ENCODE measurements at places on chromosomes 11 and 22.

DNA sequence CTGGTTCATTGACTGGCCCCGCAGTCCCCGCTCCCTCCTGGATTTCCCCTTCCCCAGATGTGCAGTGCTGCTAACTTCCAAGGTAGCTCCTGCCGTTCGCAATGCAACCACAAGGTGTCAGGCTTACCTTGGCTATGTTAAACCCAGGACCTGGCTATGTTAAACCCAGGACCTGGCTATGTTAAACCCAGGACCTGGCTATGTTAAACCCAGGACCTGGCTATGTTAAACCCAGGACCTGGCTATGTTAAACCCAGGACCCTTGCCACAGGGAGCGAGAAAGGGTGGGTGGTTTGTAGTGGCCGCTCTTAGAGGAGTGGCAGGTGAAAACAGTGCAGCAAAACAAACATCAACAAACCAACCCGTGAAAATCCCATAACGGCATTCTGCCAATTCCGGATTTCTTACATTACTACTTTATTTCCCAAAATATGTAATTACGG, 2.9 kb upstream of the ADAMTS8 start:
- peak; percentile 66 for DNase-seq

DNA sequence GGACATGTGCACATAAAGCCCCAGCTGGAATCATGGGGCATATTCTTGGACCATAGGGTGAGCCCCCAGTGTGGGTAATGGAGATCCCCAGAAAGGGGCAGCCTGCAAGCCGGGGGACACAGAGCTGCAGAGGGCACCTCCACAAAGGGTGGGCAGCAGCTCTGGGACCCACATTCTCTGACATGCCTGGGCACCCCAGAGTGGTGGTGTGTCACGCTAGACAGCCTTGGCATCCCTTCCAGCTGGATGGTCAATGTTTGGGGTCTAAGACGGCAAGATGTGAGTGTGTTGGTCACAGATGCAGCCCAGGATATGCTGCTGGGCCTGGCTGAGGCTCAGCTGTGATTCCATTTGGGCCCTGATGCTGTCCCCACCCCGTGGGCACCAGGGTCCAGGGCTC, 9.7 kb downstream of the ADORA2A start:
- DNase-seq = no peak

GRCh38 chr11:18461909-18462308, 6.3 kb downstream of the LDHAL6A start:
- no peak for DNase-seq

- no peak for DNase-seq
Observed at GRCh38 chr22:30241576-30242371, 4.8 kb downstream of the LIF start.

GRCh38 chr22:45210577-45210976, 30.1 kb downstream of the KIAA0930 start:
- no peak for DNase-seq

GRCh38 chr11:23112987-23113886, 253.0 kb upstream of the CCDC179 start:
- DNase-seq = no peak

- no peak for DNase-seq
Observed at GRCh38 chr11:107493117-107493516, 35.5 kb upstream of the CWF19L2 start.

DNA sequence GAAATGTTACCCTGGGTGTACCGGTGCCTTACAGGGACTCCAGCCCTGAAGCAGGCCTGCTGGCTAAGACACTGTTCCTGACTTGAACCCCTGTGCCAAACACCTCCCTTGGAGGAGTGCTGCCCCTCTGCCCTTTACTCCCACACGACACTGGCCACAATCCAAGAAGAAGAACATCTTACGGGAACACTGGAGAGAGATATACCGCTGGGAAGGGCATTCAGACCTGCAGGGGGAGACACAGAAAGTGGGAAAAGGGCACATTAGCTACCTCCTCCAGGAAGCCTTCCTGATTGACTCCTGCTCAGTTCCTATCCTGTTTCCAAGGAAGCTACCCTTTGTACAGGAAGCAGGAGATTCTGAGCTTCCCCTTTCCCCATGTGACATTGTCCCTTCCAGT, 18.7 kb downstream of the TMPRSS13 start:
- no peak for DNase-seq

DNA sequence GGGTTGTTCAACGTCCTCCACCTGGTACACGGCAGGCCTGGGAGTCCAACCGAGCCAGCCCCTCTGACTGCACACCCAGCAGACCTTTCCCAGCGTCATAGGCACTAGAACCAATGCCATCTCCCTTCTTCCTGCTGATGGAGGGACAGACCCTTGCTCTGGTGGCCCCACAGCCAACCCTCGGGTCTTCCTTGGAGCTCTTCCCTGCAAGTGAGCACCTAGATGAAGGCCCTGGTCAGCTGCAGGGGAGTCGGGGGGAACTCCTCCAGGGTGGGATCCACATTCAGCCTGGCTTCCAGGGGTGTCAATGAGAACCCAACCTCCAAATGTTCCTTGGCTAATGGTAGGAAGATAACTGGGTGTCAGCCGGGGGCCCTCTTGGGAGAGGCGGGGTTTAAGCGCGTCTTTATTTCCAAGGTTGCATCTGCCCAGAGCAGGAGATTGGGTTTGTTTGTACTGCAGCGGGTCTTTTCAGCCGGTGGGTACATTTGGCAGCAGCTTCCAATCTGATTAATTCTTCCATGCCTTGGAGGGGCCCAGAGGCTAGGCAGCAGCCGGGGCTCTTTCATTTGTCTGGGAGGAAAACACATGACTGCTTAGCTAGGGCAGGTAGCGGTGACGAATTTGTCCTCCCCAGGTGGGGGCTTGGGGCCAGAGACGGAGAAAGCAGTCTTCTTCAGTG, 56.0 kb upstream of the SHISAL1 start:
- DNase-seq = no peak

GRCh38 chr11:4433856-4434255, 15.2 kb upstream of the OR52K2 start:
- peak; percentile 66 for DNase-seq

GRCh38 chr11:129331217-129331616, 44.4 kb upstream of the BARX2 start:
- DNase-seq = no peak

GRCh38 chr11:62402226-62402959, 16.4 kb upstream of the SCGB1A1 start:
- DNase-seq = peak; percentile 78

GRCh38 chr11:47616726-47617416, 22.7 kb upstream of the C1QTNF4 start:
- peak; percentile 46 for DNase-seq

DNA sequence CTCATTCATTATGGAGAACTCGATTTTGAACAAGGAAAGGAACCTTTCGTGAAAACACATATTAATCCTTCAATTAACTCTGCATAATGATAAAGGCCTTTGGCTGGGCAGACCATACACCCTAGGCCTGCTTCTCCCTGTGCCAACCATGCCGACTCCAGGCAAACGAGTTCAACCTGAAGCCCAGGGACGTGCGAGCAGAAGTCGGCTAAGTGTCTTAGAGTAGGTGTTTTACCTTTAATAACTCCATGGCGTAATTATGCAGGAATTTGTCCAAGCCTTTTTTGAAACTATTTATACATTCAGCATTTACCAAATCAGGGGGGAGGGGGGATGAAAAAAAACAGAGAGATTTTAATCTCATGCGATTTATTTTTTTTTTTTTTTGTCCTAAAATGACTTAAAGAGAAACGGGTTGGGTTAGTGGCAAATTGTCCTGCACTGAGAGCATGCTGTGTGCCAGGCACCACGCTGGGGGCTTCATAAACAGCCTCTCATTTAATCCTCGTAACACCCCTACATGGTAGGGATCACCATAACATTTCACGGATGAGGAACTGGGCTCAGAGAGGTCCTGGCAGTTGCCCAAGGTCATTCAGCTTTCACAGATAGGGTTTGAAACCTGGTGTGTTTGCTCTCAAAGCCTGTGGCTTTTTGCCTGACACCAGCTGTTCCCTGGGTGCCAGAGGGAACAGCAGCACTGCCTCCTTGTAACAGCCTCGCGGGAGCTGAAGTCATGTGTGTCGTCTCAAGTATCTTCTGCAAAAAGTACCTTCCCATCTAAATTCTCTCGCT, 423.9 kb downstream of the MN1 start:
- DNase-seq = no peak

- no peak for DNase-seq
Observed at GRCh38 chr11:122170815-122171475, 54.9 kb upstream of the BLID start.

- DNase-seq = no peak
Observed at GRCh38 chr22:34490886-34491285, 570.6 kb upstream of the LARGE1 start.

DNA sequence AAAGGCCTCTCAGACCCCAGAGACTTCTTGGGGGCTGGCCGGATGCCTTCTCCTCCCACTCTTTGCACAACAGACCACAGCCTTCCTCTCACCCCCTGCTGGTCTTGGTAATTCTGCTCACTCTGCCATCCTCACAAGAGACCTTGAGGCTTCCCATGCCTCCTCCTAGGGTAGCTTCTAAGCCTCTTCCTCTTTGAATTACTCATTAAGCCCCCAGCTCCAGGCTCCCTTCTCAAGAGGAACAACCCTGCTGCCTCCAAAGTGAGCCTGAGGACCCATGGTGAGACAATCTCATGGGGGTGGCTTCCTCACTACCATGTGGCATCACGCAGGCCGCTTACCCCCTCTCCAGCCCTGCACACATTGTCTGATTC, 184.6 kb upstream of the SYT13 start:
- DNase-seq = no peak
